AG20443 (cell line): ENCODE measurements at places on chromosomes 2 and 18.

- no peak for DNase-seq
Observed at GRCh38 chr2:173969886-173970285, 4.7 kb upstream of the SP3 start.

GRCh38 chr2:53289309-53290006 lies 478.1 kb upstream of the CHAC2 start:
- DNase-seq, result no peak

DNA sequence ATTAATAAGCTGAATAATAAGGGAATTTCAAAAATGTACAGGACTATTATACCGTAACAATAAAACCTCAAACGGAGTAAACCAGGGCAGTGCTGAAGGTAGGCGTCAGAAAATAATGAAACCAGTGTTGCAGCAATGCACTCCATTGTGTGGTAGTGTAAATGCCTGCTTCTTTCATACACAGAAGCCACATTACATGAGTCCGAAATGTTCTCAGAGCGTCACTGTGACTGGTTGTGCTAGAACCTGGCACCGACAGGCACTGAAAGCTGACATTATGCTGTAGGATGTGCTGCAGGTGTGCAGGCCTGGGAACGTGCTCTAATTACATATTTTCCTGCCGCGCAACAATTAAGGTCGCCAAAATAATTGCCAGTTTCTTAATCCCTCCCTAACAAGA lies 53.3 kb downstream of the ZEB2 start:
- DNase-seq, result no peak

DNA sequence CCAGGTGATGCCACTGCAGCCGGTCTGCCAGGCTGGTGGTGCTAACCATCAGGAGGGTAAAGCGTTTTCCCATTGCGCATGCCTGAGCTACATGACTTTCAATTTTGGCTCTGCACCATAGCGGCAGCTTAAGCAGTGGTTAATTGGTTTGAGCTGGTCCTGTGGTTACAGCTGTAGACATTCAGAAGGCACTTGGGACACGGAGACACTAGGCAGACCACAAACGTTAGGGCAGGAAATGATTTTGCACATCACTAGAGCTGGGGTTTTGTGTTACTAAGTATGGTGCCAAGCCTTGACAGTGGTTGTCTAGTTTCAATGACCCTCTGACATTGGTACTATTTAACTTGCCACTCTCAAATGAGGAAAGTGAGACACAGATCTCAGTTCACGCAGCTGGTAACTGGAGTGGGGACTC lies 28.9 kb upstream of the CNOT11 start:
- peak; percentile 33 for DNase-seq

- no peak for DNase-seq
Observed at GRCh38 chr2:70519453-70519852, 34.2 kb downstream of the TGFA start.

GRCh38 chr2:235049069-235049468 lies 97.3 kb downstream of the SH3BP4 start:
- no peak for DNase-seq

GRCh38 chr2:71067567-71068217 lies 756 bp upstream of the NAGK start:
- DNase-seq, result no peak

DNA sequence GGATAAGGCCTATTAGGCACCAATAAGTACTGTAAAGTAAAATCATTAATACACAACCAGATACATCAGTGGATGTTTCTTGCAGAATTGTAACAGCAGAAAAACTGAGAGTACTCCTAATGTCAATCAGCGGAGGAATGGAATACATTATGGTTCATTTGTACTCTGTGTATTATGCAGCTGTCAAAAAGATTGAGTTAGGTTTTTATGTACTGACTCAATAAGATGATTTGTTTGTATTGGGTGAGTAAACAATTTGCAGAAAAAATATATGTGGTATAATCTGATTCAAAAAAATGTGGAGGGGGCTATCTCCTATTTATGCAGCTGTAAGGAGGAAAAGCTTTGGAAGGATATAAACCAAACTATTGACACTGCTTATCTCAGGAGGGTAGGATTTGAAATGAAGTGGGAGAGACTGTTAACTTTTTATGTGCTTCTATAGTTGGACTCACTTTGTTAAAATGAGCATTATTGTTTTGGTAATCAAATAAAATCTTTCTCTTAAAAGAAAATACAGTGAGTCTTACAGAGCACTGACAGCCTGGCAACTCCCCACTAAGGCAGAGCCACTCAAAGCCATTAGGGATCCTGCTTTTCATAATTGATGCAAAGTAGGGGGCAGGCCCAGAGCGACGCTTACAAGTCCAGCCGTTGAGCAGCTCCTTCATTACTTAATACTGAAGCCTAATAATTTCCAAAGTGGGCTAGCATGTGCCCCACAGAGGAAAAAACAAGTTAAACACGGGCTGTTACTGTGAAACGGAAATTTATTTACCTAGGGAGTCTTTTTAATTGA lies 168.8 kb downstream of the PHLPP1 start:
- no peak for DNase-seq
